ENCODE measurements at places on chromosomes 11 and 22.

DNA sequence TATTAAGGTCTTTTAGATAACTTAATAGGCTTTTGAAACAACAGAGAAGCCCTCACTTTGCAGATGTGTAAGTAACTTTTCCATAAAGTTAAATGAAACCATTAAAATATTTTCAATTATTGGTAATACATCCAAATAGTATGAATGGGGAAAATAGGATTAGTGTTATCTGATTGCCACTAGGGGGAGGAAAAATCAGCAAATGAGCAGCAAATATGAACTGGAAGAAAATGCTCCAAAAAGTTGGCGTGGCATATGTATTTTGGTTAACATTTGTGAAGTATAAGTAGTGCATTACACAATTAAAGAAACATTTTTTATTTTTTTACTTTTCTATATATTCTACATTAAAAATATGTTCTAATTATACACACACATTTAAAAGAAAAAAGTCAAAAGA, 259.8 kb upstream of the ANO5 start:
- no peak for DNase-seq

DNA sequence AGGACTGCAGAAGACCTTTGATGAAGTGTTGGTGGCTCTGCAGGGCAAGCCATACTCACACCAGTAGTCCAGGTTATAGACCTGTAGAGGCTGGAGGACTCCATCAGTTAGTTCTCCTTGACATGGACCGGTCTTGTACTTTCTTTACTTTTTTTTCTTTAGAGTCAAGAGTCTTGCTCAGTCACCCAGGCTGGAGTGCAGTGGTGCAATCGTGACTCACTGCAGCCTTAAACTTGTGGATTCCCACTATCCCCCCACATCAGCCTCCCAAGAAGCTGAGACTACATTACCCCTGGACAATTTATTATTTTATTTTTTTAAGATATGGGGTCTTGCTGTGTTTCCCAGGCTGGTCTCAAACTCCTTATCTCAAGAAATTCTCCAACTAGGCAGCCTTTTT, 49.6 kb upstream of the E2F8 start:
- DNase-seq: no peak

- no peak for DNase-seq
These were observed 45.9 kb downstream of the ARHGAP32 start for GRCh38 chr11:129146191-129146590.

DNA sequence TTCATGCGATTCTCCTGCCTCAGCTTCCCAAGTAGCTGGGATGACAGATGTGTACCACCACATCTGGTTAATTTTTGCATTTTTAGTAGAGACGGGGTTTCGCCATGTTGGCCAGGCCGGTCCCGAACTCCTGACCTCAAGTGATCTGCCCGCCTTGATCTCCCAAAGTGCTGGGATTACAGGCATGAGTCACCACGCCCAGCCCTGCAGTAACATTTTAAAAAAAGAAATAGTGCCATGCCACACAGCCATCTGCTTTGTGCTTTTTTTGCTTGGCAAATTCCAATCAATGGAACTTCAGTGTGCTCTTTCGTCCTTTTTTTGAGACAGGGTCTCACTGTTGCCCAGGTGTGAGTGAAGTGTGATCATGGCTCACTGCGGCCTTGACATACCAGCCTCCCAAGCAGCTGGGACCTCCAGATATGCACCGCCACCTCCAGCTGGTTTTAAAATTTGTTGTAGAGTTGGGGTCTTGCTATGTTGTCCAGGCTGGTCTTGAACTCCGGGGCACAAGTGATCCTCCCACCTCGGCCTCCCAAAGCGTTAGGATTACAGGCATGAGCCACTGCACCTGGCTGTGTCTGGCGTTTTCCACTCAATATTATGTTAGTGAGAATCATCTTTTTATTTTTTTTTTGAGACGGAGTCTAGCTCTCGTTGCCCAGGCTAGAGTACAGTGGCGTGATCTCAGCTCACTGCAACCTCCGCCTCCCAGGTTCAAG, 1.8 kb upstream of the CHADL start:
- no peak for DNase-seq

DNA sequence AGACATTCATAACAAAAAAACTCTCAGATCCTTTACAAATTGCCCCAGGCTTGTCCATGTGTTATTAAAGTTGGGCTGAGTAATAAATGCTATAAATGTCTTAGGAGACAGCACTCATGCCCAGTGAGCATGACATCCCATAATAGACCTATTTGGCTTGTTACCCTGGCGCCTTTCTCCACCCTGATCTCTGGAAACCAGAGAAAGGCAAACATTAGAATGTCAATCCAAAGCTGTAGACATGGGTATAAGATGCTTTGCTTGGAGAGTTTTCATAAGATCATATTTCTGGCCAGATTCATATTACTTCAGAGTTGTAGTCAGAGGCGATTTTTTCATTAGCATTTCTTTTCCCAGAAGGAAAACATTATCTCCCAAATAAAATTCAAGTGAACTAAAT, 161.3 kb upstream of the UBASH3B start:
- DNase-seq: no peak

GRCh38 chr11:19913893-19914249, 201.2 kb downstream of the NAV2 start:
- no peak for DNase-seq

DNA sequence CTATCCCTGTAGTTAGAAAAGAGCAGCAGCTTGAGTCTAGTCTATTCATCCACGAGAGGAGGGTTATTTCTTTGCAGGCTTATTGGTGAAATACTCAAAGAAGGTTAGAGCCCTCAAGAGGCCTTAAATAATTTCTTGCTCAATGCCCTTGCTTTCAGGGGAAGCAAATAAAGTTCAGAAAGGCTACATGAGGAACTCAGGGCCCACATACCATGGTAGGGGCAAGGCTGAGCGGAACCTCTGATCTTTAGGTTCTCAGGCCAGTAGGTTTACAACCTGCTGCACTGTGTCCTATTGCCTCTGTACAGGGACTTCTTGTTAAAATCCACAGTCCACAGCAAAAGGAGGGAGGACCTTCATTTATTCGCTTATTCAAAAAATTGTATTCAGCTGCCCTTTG, 101.7 kb downstream of the ADAMTS15 start:
- DNase-seq: no peak

DNA sequence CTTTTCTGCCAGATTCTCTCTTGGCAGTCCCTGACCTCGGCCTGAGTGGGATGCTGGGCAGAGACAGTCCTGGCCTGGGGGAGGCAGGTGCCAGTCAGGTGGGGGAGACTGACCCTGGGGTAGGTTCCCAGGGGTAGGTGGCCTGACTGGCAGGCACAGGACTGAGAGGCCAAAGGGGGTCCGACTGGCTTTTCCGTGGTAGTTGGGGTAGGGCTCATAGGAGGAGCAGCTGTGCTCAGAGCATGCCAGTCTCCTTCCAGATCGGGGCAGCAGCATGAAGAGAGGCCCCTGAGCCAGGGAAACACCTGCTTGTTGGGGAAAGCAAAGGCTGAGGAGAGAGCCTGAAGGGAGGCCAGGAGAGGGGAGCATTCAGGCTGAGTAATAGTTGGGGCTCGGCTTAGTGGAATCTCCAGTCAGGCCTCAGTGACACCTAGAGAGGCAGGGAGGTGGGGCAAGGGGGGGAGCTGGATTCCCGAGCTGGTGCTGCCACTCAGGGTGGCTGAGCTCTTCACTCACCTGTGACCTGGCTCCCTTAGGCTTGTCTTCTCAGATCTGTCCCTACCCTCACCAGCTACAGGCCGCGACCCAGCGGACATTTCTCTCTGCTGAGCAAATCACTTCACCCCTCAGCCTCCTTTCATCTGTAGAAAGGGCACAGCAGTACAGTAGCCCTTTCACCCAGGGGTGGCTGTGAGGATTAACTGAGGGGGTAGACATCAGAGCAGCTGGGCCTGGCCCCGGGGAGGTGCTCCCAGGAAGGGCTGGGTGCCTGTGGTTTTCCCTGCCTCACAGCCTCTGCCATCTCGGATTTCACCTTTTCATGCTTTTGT, 26.2 kb downstream of the MCM5 start:
- DNase-seq: no peak

DNA sequence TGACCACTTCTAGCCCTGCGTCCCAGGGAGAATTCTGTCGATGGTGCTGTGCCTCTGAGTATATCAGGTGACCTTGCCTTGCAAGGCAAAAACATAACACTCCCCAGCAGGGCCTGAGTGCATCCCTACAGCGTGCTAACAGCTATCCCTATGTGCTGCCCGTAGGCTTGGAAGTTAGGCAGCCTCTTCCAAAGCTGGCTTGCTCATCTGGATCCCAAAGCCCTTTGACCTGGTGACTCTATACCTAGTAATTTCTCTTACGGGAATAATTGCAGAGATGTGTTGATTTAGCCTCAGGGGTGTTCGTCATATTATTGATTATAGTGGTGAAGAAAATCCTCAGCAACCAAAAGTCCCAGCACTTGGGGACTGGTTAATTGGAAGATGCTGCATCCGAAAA, 32.6 kb upstream of the CRYBB3 start:
- no peak for DNase-seq

- no peak for DNase-seq
These were observed 125.6 kb downstream of the TRPC6 start for GRCh38 chr11:101458161-101458560.

DNA sequence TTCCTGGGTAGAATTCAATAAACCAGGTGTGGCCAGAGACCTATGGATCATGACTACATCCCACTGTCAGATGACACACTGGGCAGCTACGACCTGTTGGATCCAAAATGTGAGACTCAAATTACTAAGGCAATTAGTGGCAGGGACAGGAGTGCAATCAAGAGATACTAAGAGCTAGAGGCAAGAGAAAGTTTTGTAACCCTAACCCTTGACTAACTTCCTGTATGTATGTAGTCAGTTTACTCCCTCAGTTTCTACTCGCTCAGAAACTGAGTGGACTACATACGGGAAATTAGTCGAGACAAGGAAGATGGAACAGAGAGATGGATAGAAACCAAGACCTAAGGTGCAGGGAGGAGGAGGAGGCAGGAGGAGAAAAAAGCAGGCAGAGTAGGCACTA, 2.7 kb downstream of the CYB5R2 start:
- no peak for DNase-seq
